ENCODE measurements at places on chromosomes 1 and 21. TPM values are rescaled to one million over a fixed set of nuclear protein-coding genes. Genes with fewer than 3 reads are reported as not detected.

DNA sequence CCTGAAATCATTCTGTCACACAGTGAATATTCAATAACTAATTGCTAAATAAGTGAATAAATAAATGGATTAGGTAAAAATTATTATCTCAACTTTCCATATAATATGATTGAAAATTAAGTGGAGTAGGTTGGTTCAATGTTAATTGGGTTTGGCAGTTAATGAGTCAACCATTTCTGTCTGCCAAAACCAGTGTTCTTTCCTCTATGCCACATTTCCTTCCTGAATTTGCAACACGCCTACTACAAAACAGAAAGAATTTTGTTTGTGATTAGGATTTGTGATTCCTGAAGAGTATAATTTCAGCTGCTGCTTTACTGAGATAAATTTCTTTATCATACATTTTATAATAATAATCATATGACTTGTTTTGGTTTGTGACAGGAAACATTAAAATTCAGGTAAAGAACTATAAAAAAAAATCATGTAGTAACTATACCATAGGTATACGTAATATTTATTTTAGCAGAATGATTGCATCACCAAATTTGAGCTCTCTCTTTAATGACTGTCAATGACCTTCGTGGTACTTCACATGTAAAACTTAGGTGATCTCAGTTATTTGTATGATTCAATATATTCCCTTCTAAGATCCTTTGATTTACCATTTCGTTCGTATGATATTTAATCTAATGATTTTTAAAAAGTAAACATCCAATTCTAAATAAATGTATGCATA is 241.3 kb downstream of the KCNT2 start:
- H3K27me3 ChIP-seq = no peaks in the 10 kb centered on the region
- H3K4me3 ChIP-seq = no peak overlapping the region
- no peaks in the 10 kb centered on the region for H3K36me3 ChIP-seq
- no peak overlapping the region for H3K27ac ChIP-seq

DNA sequence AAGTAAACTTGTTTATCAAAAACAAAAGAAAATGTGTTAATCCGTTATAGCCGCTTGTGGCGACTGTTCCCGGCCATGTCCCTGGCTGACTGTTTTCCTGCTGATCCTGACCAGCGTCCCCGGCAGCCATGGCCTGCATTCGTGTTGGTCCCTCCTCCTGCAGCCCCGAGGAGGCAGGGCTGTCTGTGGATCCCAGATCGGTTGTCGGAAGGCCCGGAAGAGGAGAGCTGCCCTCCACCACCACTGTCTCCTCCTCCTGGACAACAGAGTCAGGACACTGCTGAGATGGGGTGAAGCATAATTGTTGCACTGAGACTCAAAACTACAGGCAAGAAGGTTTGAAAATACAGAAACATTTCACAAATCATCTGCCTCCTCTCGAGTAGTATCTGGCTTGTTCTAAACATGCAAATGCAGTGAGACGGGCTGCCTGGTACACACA is 3.6 kb upstream of the MXRA8 start:
- no peak overlapping the region for H3K4me3 ChIP-seq
- H3K27ac ChIP-seq = peak overlapping the region; percentile 12
- peak; percentile 31 for DNase-seq
- no peaks in the 10 kb centered on the region for H3K36me3 ChIP-seq
- peaks cover 5% of the 10 kb centered on the region for H3K27me3 ChIP-seq

- H3K27me3 ChIP-seq = no peaks in the 10 kb centered on the region
- DNase-seq = no peak
- H3K36me3 ChIP-seq = no peaks in the 10 kb centered on the region
- no peak overlapping the region for H3K27ac ChIP-seq
- H3K4me1 ChIP-seq = no peaks in the 10 kb centered on the region
These were observed 60.0 kb downstream of the INTS7 start for GRCh38 chr1:211975152-211975941.

DNA sequence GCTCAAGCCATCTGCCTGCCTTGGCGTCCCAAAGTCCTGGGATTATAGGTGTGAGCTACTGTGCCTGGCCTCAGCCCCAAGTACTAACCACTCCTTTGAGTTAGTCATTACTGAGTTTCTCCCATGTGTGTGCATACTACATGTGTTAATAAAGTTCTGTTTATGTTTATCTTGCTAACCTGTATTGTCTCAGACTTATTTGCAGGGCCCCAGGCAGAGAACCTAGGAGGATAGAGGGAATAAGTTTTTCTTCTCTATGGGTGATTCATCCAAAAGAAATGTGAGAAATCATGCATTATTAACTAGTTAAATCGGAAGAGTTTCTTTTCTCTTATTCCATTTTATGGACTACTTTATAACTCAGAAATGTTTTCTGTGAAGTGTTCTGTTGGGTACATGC is 203.9 kb upstream of the CACYBP start:
- no peak for DNase-seq
- H3K27me3 ChIP-seq = no peaks in the 10 kb centered on the region
- H3K36me3 ChIP-seq = no peaks in the 10 kb centered on the region
- H3K27ac ChIP-seq = no peak overlapping the region

DNA sequence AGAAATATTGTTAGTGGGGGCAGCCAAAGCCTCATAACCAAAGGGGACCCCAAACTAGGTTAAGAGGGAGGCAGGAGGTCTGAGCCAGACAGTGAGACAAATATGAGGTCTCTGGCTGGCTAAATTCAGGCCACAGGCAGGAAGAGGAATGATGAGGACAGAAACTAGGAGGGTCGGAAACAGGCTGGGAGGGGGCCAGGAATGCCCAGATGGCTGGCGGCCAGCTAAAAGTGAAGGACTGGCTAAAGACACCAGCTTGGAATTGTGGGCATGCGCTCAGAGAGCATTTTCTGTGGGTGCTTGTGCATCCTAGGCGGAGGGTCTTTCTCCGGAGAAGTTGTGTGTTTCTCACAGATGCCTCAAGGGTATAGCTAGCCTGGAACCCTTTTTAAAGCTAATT is 77.0 kb downstream of the PGM1 start:
- no peak for DNase-seq
- peaks cover 3% of the 10 kb centered on the region for H3K4me1 ChIP-seq
- no peaks in the 10 kb centered on the region for H3K27me3 ChIP-seq
- no peak overlapping the region for H3K27ac ChIP-seq
- no peak overlapping the region for H3K4me3 ChIP-seq

The PAX7 gene
- total RNA-seq = not detected

DNA sequence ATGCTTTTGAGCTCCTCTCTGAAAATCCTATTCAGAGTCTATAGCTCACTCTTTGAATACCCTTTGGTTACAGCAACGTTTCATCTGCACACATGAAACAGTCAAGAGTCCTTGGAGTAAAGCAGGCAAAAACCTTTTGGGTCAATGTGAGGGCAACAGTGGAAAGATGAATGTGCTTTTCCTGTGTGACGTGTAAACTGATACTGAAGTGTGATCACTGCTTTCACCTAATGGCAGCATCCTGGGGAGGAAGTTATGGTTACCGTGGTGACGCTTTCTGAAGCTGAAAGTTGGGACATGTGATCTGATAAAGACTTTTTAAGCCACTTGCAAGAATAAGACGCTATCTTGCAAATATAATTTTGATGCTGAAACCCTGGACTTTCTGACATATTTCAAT is 160.0 kb downstream of the SEC16B start:
- no peak overlapping the region for H3K27ac ChIP-seq
- no peaks in the 10 kb centered on the region for H3K27me3 ChIP-seq
- no peak overlapping the region for H3K4me3 ChIP-seq
- no peak for DNase-seq

- H3K36me3 ChIP-seq = no peaks in the 10 kb centered on the region
- H3K4me1 ChIP-seq = peaks cover 11% of the 10 kb centered on the region
- H3K4me3 ChIP-seq = peak overlapping the region; percentile 100
- peak overlapping the region; percentile 47 for H3K27ac ChIP-seq
- no peaks in the 10 kb centered on the region for H3K27me3 ChIP-seq
- DNase-seq = no peak
These were observed 904 bp upstream of the RPL22 start for GRCh38 chr1:6200188-6200809.
